ENCODE measurements at places on chromosomes 7 and 10.

DNA sequence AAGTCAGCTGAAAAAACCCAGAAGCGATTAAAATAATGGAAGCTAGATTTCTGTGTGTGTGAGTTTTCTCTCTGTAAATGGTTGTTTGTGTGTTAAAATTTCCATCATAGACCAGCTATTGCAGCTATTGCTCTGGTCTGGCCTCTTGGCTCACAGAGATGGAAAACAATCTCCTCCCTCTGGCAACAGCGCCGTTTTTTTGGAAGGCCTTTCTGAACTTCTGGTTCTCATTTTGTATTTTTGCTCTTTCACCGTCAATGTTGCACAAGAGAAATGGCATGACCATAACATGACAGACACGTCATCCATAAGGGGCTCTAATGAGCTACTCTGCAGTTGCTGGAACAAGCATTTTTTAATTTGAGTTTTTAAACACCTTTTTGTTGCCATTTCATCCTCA is 91.0 kb downstream of the CUBN start:
- no peak for DNase-seq

DNA sequence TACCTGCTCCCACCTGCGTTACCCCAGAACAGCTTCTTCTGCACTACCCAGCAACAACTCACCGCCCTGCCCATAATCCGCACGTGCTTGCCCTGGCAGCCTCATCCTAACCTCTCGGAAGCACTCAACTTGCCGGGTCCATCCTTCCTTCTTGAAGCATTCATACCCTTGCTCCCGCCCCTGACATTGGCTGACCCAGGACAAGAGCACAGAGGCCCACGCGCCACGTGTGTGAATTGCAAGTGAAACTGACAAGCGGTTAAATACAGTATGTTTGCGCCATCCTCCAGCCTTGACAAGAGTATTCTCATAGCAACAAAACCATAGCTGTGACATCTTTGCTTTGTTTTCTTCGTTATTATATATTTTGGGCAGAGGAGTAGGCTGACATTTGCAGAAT is 10.9 kb upstream of the OCM start:
- no peak for DNase-seq

DNA sequence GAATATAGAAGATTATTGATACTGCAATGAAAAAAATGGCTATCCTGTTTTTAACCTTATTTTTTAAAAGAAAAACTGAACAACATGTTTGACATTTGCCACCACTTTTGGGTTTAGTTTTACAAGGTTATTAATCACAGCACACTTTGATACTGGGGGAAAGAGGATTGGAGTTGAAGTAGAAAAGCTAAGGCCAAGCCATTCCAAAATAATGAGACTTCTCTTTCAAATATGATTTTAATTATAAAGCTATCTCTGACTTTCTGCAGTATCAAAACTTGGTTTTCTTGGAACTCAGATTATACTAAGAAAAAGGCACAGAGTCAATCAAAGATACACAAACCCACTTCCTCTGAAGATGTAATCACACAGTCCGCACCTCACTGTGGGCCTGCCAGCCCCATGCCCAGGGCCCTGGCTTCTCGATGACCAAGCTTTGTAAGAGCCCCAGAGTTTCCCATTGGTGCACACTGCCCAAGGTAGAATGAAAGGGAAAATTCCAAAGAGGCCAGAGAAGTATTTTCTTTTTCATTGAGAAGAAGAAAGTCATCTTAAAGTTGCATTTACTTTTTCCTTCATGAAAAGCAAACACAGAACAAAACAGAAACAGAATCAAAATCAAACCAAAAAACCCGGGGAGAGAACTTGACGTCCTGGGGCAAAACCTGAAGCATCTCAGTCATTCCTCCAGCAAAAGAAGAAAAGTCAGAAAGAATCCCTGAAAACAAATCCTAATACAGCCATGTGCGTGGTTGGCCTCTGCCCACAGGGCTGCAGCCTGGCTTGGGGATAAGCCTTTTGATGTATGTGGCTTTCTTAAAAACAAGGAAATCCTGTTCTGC is 187.7 kb upstream of the KLF6 start:
- DNase-seq, result no peak

GRCh38 chr10:51246156-51246555 is 171.9 kb downstream of the PRKG1 start:
- no peak for DNase-seq

- no peak for DNase-seq
Observed at GRCh38 chr7:70047891-70048448, 449.7 kb downstream of the AUTS2 start.

GRCh38 chr7:24715171-24715570 is 42.1 kb downstream of the GSDME start:
- DNase-seq, result no peak

- peak; percentile 80 for DNase-seq
Observed at GRCh38 chr10:77638321-77639101, 903 bp upstream of the KCNMA1 start.

GRCh38 chr10:77821551-77821950 is 105.0 kb downstream of the DLG5 start:
- no peak for DNase-seq

DNA sequence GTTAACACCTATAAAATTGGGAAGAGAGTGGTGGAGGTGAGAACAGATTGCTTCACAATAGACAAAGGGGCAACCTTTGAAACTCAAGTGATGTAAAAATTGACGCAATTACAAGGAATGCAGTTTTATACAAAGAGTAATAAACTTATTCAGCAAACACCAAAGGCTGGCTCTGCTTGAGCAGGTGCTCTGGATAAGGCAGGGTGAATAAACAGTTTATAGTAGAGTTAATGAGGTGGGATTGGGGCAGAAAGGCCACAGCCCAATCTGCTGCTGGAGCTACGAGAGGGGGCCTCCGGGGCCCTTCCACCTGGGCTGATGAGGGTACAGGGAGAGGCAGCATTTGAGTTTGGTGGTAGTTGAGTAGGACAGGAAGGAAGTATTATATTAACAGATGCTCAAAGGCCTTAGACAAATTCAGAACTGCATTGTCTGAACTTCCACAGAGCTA is 6.0 kb downstream of the MUC12 start:
- no peak for DNase-seq

GRCh38 chr10:96038476-96039387 is 4.7 kb upstream of the CCNJ start:
- no peak for DNase-seq

DNA sequence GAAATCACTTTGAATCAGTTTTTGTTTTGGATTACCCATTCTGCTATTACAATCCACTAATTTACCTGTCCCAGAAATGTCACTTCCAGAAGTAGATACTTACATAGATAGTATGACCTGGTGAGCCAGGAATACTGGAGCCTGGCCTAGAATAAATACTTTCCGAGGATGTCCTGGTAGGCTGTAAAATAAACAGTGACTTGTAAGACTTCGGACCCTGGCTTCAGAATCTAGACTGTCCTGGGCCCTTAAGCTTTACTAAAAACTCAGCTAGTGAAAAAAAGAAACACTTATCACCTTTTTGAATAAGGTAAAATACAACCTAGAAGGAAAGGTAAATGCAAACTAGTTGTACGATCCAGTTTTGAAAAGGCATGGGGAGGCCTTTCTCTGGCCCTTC is 69.5 kb upstream of the AFAP1L2 start:
- DNase-seq, result no peak

DNA sequence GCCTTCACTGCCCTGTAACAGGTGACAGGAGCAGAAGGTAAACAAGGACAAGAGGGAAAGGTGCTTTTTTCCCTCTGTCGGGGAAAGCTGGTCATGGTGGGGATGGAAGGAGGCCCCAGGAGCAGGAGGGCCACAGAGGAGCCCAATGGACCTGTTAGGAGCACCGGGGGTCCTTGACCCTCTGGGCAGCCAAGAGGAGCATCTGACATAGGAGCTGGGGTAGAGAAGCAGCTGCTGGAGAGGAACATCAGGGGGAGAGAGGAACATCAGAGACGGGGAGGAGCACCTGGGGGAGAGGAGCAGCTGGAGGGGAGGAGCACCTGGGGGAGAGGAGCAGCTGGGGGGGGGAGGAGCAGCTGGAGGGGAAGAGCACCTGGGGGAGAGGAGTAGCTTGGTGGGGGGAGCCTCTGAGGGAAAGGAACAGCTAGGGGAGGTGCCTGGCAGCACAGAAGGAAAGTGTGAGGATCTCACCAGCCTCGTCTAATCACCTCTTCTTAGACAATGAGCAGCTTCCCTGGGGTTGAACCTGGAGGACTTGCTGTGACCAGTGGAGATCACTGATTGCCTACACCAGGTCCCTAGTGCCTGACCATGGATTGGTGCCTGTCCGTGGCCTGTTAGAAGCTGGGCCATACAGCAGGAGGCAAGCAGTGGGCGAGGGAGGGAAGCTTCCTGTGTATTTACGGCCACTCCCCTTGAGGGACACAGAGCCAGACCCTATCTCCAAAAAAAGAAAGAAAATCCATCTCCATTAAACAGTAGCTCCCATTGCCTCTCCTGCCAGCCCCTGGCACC is 37.6 kb downstream of the JAKMIP3 start:
- peak; percentile 21 for DNase-seq

DNA sequence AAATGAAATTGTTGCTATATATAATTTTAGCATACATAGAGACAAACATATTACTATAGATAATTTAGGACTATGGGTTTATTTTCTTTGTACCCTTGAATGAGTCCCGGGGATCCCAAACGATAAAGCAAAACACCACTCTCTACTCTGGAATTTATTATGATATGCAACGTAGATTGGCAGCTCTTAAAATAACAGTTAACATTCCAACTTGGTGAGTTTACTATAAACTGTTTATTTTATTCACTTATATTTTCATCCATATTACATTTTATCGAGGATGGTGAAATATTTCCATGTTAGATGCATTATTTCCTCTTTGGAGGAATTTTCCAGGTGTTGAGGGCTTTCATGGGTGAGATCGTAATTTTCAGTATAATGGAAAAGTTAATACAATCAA is 138.7 kb upstream of the DGKB start:
- no peak for DNase-seq

DNA sequence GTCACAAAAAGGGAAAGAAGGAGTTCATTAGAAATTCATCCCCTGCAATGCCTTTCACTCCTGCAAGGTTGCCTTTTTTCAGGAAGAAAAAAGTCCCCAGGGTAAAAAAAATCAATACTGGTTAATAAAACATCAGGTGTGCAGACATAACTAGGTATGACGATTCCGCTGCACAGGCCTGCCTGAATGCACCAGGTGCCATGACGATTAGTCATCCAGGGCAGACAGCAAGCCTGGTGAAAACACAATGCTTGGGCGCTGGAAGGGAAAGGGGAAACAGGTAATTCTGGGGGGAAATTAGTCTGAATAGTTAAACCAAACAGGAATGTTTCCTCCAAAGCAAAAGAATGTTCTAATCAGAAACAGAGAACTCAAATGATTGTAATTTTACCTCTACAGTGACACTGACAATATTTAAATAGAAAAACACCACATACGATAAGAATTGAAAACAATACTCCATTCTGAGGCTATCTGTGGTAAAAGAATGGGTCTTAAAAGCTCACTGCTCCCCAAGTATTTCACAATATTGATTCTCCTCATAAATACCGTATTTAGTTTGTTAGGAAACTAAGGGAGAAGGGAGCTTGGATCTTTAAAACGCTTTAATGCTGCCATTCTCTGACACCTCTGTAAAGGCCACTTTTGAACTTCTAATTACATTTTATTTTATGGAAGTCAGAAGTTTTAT is 45.2 kb downstream of the VPS41 start:
- no peak for DNase-seq

GRCh38 chr10:35470925-35471315 is 134.2 kb upstream of the GJD4 start:
- no peak for DNase-seq

- no peak for DNase-seq
Observed at GRCh38 chr10:60778971-60779796, 906 bp downstream of the CDK1 start.

- DNase-seq, result no peak
Observed at GRCh38 chr10:110006358-110007160, 1.2 kb upstream of the ADD3 start.

DNA sequence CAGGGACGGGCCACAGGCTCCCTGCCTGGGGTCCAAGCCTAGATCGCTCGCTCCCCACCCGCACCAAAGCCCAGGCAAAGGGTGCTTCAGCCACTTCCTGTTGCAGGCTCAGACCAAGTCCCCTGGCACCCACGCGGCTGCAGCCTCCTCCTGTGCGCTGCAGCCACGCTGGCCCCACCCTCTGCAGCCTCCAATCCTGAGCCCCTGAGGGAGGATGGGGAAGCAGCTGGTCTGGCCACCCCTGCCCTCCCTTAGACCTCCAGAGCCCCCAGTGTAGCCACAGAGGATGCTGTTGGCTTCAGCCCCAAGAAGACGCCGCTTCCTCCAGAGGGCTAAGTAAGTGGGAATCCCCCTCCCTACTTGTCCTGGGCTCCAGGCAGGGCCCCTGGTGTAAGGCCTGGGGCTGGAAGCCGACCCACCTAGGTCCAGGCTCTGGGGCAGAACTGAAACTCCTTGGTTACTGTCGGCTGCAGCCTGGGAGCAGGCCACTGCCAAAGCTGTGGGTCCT is 9.4 kb downstream of the LIMK1 start:
- no peak for DNase-seq

- DNase-seq, result peak; percentile 29
Observed at GRCh38 chr7:150856303-150857275, 4.3 kb downstream of the AOC1 start.

DNA sequence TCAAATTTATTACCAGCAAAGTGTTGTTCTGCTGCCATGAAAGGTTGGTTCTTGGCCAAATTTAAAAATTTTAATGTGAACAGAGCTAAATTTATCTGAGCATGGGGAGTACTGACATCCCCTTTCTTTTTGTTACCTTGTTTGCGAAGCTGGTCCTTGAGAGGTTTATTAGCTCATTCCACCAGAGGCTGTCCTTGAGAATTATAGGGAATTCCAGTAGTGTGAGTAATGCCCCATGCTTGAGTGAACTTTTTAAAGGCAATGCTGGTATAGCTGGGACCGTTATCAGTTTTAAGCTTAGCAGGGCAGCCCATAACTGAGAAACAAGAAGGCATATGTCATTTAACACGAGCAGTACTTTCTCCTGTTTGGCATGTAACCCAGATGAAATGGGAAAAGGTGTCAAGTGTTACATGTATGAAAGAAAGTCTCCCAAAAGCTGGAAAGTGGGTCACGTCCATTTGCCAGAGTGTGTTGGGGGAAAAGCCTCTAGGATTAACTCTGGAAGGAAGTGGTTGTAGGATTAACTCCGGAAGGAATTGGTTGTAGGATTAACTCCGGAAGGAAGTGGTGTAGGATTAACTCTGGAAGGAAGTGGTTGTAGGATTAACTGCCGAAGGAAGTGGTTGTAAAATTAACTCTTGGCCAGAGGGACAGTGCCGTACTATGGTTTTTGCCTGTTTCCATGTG is 37.3 kb upstream of the AKR1C2 start:
- no peak for DNase-seq

DNA sequence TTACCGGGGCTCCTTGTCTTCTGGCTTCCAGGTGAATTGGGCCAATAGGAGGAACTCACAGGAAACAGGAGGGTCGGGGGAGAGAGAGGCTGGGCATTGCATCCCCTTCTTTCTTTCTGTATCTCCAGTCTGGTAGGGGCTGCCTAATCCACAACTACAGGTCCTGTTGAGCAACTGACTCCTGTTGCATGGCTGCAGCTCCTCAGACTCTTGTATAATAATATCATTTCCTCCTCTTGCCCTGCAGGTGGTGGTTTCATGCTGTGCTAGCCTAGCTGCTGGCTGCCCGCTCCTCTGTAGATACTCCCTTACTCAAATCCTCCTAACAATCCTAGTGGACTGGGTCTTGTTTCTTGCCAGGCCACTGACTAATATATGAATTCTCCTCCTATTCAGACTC is 276.5 kb upstream of the SMIM30 start:
- DNase-seq, result peak; percentile 44

- no peak for DNase-seq
Observed at GRCh38 chr10:121373411-121373810, 224.8 kb downstream of the FGFR2 start.

GRCh38 chr10:125149036-125149679 is 11.2 kb downstream of the CTBP2 start:
- DNase-seq, result no peak

Data from ecto neural progenitor cell (in vitro differentiated cells).